ENCODE measurements at places on chromosomes 11 and 22. TPM values are rescaled to one million over a fixed set of nuclear protein-coding genes. Genes with fewer than 3 reads are reported as not detected.

UBASH3B gene
- 49.4 TPM for total RNA-seq

C11orf21 gene
- total RNA-seq = not detected

CHCHD10 gene
- 162 TPM for total RNA-seq

BATF2 gene
- 0.98 TPM for total RNA-seq

POU2AF3 gene
- total RNA-seq = 1.2 TPM

MOGAT2 gene
- total RNA-seq = not detected

IGLL1 gene
- total RNA-seq = not detected

NPTXR gene
- total RNA-seq = 15.1 TPM

GNAZ gene
- 1.8 TPM for total RNA-seq

DNAJC24 gene
- 9.2 TPM for total RNA-seq

PARVB gene
- 38.0 TPM for total RNA-seq

DMC1 gene
- total RNA-seq = 5.4 TPM

XPNPEP3 gene
- 5.7 TPM for total RNA-seq

TMEM86A gene
- total RNA-seq = 0.29 TPM

ARHGAP8 gene
- 1.4 TPM for total RNA-seq

UCP3 gene
- total RNA-seq = 1.4 TPM

GGTLC2 gene
- not detected for total RNA-seq

KCNK4 gene
- 0.21 TPM for total RNA-seq

KDM4E gene
- not detected for total RNA-seq

ADM2 gene
- 0.69 TPM for total RNA-seq

OR51B5 gene
- 0.47 TPM for total RNA-seq

SELENOM gene
- 66.5 TPM for total RNA-seq

NXPE4 gene
- not detected for total RNA-seq

TEAD1 gene
- 37.9 TPM for total RNA-seq

SLC25A45 gene
- total RNA-seq = 13.0 TPM

PHLDB1 gene
- total RNA-seq = 7.0 TPM

CASP5 gene
- not detected for total RNA-seq

SEZ6L gene
- not detected for total RNA-seq

PRR33 gene
- not detected for total RNA-seq

FGF3 gene
- total RNA-seq = not detected

ZDHHC13 gene
- total RNA-seq = 19.5 TPM

SSH3 gene
- total RNA-seq = 22.3 TPM

PIWIL4 gene
- 0.20 TPM for total RNA-seq

ARVCF gene
- total RNA-seq = 0.91 TPM

CHRM1 gene
- not detected for total RNA-seq

ACR gene
- not detected for total RNA-seq

PKNOX2 gene
- total RNA-seq = not detected

LUZP2 gene
- total RNA-seq = not detected

SLC22A8 gene
- not detected for total RNA-seq

GGTLC3 gene
- total RNA-seq = not detected

KRTAP5-2 gene
- not detected for total RNA-seq

NPAS4 gene
- total RNA-seq = not detected

PATE4 gene
- total RNA-seq = not detected

MMP8 gene
- total RNA-seq = not detected

B3GAT1 gene
- total RNA-seq = not detected

FJX1 gene
- 37.6 TPM for total RNA-seq

PRRG4 gene
- 1.2 TPM for total RNA-seq

RGL4 gene
- total RNA-seq = not detected

SLC17A6 gene
- not detected for total RNA-seq

FAM111A gene
- 11.3 TPM for total RNA-seq

Data from A549 treated with ZK216348 at 1 μM for 4 hours (cell line).